Neural progenitor cell (in vitro differentiated cells): ENCODE measurements at places on chromosomes 5 and 9. TPM values are rescaled to one million over a fixed set of nuclear protein-coding genes. Genes with fewer than 3 reads are reported as not detected.

DNA sequence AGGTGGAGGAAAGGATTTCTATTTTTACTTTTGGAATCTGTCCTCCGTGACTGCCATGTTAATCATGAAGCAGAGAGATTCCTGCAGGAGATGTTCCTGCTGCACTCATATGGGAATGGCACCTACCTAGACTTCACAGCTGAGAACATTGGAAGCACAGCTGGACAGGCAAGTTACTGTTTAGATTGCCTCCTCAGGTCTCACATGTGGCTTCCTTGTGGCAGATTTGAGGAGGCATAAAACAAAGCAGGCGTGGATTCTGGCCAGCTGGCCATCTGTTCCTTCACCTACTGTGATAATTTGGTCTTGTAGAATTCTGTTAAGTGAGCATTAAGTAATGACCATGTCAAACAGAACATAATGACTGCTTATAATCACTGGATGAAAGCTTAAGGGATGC is 193.4 kb downstream of the EDIL3 start:
- H3K36me3 ChIP-seq: no peaks in the 10 kb centered on the region
- DNase-seq: no peak
- H3K4me1 ChIP-seq: peaks cover 5% of the 10 kb centered on the region
- no peak overlapping the region for H3K27ac ChIP-seq
- H3K27me3 ChIP-seq: no peaks in the 10 kb centered on the region

DNA sequence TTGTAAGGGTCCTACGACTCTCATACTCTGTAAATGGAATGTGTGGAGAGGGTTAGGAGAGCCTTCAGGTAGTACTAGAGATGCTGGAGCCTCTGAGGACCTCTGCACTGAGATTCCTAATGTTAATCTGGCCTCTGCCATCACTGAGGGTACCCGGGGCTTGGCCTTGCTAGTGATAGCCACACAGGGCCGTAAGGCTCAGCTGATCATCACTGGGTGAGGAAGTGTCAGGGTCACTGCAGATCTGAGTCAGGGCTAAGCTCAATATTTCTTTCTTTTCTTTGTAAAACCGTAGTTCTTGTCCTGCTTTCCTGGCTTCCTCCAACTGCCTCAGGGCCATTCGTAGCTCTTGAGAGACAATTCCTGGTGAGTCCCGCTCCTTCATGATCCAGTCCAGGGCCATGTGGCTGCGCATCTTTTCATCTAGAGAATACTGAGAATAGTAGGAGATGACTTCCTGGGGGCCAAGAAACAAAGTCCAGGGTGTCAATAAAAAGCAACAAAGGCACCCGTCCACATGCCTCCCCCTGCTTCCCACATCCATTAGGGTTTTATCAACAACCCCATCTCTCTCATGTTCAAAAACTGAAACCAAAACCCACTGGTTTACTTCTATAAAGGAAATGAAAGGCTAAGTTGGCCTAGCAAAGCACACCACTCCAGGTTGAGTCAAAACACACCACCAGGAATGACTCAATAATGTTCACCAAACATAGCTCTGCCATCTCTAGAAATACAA is 47.7 kb downstream of the LIX1 start:
- peaks cover 4% of the 10 kb centered on the region for H3K36me3 ChIP-seq
- no peak for DNase-seq
- H3K27ac ChIP-seq: no peak overlapping the region
- H3K4me1 ChIP-seq: peaks cover 15% of the 10 kb centered on the region

- H3K27me3 ChIP-seq: no peaks in the 10 kb centered on the region
- no peak overlapping the region for H3K27ac ChIP-seq
- DNase-seq: no peak
- no peak overlapping the region for H3K4me3 ChIP-seq
- H3K36me3 ChIP-seq: no peaks in the 10 kb centered on the region
Measured at GRCh38 chr5:16321284-16321683, 141.7 kb upstream of the MARCHF11 start.

GRCh38 chr5:72503888-72504491 is 3.2 kb downstream of the ZNF366 start:
- no peak overlapping the region for H3K4me3 ChIP-seq
- H3K36me3 ChIP-seq: no peaks in the 10 kb centered on the region
- H3K4me1 ChIP-seq: peaks cover 16% of the 10 kb centered on the region
- H3K27me3 ChIP-seq: no peaks in the 10 kb centered on the region
- H3K27ac ChIP-seq: no peak overlapping the region

- H3K36me3 ChIP-seq: no peaks in the 10 kb centered on the region
- no peaks in the 10 kb centered on the region for H3K27me3 ChIP-seq
- no peak overlapping the region for H3K4me3 ChIP-seq
- no peak overlapping the region for H3K27ac ChIP-seq
Measured at GRCh38 chr5:50878470-50878869, 212.0 kb downstream of the PARP8 start.

DNA sequence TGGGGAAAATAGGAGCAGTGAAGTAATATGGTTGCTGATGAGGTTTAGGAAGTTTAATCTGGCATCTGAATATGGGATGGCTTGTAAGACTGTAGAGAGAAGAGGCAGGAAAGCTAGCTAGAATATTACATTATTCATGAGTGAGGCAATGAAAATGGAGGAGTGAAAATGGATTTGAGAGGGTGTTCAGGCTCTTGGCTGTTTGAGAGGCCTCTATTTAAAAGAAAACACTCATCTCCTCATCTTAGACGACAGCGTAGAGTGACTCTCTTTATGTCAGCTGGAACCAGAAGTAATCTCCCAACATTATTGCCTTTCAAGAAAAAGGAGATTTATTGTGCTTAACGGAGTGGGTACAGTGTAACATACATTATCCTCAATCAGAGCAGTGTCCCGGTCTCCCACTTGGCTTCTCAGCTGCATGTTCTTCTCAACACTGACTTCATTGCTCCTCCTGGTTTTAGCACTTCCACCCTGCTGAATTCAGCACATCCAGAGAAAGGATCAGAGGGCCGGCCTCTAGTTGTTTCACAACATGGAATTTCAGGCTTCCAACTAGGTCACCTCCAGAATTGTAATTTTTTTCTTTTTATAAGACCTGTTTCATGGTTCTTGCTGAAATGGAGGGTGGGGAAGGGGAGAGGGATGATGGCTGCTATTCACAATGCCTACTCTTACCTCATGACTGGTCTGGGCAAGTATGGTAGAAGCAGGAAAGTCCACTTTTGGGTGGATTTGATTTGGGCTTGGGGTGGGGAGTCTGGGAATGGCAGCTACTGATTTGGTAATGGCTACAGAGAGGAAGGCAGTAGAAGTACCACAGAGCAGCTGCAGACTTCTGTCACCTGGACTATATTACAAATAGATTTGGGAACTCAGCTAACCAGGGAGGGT is 52.9 kb upstream of the KIAA1958 start:
- H3K27ac ChIP-seq: no peak overlapping the region
- no peak overlapping the region for H3K4me3 ChIP-seq
- H3K36me3 ChIP-seq: no peaks in the 10 kb centered on the region
- no peaks in the 10 kb centered on the region for H3K27me3 ChIP-seq

DNA sequence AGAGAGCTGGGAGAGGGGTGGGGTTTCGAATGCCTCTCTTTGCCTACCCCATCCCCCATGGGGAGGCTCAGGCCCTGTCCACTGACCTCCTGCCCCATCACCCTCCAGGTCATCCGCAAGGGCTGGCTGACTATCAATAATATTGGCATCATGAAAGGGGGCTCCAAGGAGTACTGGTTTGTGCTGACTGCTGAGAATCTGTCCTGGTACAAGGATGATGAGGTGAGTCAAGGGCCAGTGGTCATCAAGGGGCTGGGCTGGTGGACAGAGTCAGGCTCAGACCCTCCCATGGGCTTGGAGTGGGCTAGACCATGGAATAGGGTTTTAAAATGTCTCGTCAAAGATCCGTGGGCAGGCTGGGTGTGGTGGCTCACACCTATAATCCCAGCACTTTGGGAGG is 33.7 kb downstream of the GOLGA2 start:
- DNase-seq: no peak
- no peaks in the 10 kb centered on the region for H3K36me3 ChIP-seq
- H3K27me3 ChIP-seq: no peaks in the 10 kb centered on the region
- H3K4me3 ChIP-seq: no peak overlapping the region
- H3K27ac ChIP-seq: no peak overlapping the region

DNA sequence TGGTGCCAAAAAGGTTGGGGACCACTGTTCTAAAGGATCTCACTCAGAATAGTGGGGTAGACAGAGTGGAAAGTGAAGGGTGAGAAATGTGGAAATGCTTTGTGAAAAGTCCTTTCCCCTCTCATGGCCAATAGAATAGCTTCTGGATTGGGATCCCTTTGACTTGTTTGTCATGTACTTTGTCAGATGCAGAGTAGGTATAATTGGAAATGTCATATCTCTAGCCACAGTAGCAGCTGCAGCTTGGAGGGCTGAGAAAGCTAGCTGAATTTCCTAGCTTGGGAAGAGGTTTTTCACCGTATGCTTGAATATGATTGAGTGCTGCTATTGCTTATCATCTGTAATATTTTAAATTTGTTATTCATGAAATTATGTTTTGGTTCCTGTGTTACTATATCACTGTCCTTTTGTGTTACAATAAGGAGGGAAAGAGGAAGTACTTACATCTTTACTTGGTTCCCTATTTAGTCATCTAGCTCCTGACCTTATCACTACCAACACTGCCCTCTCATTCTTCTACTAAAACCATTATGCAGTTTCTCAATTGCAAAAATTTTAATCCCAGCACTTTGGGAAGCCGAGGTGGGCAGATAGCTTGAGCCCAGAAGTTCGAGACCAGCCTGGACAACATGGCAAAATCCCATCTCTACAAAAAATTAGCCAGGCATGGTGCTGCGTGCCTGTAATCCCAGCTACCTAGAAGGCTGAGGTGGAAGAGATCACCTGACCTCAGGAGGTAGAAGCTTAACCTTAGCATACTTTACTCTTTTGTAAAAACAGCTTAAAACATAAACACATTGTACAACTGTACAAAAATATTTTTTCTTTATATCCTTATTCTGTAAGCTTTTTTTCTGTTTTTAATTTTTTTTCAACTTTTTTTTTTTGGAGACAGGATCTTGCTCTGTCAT is 12.4 kb downstream of the SLC30A5 start:
- no peak overlapping the region for H3K27ac ChIP-seq
- no peak overlapping the region for H3K4me3 ChIP-seq
- DNase-seq: no peak
- peaks cover 45% of the 10 kb centered on the region for H3K36me3 ChIP-seq

GRCh38 chr9:98807070-98807813 is at the start of gene GALNT12:
GALNT12 (plus strand) TSS chr9:98807670; CDS start chr9:98807699, 29 bp downstream.
- peak; percentile 80 for DNase-seq
- H3K4me3 ChIP-seq: peak within 1 kb of the TSS; percentile 67
- H3K36me3 ChIP-seq: no peaks in the 10 kb centered on the region
- H3K27me3 ChIP-seq: peaks cover 3% of the 10 kb centered on the region
- peaks cover 29% of the 10 kb centered on the region for H3K4me1 ChIP-seq

DNA sequence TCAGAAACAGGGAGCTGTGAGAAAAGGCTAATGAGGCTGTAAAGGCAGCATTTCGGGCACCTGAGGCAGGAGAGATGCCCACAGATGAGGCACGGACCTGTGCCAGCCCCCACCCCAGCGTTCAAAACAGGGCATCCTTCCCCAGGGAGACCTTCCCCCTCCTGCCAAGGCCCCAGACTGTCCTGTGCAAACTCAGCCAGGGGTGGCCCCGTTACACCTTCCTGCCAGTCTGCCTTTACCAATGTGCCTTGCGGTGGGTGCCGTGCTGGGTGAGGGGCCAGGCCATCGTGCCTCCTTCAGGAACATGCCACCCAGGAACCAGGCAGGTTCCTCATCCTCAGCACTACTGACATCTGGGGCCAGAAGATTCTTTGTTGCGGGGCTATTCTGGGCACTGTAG is 53.9 kb downstream of the AK8 start:
- H3K4me1 ChIP-seq: no peaks in the 10 kb centered on the region
- H3K36me3 ChIP-seq: no peaks in the 10 kb centered on the region
- H3K27me3 ChIP-seq: no peaks in the 10 kb centered on the region
- H3K4me3 ChIP-seq: no peak overlapping the region
- DNase-seq: no peak
- no peak overlapping the region for H3K27ac ChIP-seq

GRCh38 chr5:43639566-43639965 is 36.6 kb downstream of the NNT start:
- H3K27ac ChIP-seq: no peak overlapping the region
- no peaks in the 10 kb centered on the region for H3K36me3 ChIP-seq
- no peak for DNase-seq
- H3K4me3 ChIP-seq: no peak overlapping the region
- H3K4me1 ChIP-seq: no peaks in the 10 kb centered on the region
- no peaks in the 10 kb centered on the region for H3K27me3 ChIP-seq

- no peak for DNase-seq
- H3K27me3 ChIP-seq: no peaks in the 10 kb centered on the region
- peaks cover 3% of the 10 kb centered on the region for H3K4me1 ChIP-seq
- H3K4me3 ChIP-seq: no peak overlapping the region
- H3K36me3 ChIP-seq: no peaks in the 10 kb centered on the region
Measured at GRCh38 chr5:74289691-74290090, 350.8 kb downstream of the ENC1 start.

DNA sequence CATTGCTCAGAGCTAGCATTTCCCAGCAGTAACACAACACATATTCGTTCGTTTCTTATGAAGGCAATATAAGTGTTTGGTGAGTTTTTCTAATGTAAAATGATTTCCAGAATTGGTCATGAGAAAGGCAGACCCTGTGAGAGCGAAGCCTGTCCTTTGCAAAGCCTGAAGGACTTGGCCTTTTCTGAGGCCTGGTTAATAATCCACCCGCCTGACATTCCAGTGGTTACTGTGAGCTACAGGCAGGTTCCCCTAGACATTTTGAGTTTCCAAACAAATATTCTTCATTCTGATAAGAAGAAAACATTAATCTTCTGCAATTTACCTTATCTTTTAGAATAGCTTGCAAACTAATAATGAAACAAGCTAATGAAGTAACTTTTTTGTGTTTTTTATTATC is 38.0 kb downstream of the ADAMTS16 start:
- H3K36me3 ChIP-seq: no peaks in the 10 kb centered on the region
- H3K27me3 ChIP-seq: peaks cover 30% of the 10 kb centered on the region
- no peak overlapping the region for H3K4me3 ChIP-seq
- peaks cover 41% of the 10 kb centered on the region for H3K4me1 ChIP-seq
- DNase-seq: no peak

- DNase-seq: no peak
- H3K4me1 ChIP-seq: peaks cover 18% of the 10 kb centered on the region
- H3K27me3 ChIP-seq: peaks cover 53% of the 10 kb centered on the region
- no peak overlapping the region for H3K27ac ChIP-seq
- H3K36me3 ChIP-seq: no peaks in the 10 kb centered on the region
Measured at GRCh38 chr5:150163547-150164059, 3.0 kb upstream of the CDX1 start.

The ABITRAM gene
- 13.1 and 20.4 TPM in 2 replicates for total RNA-seq

The EPB41L4B gene
- total RNA-seq: 5.0 and 6.2 TPM in 2 replicates

The TLE4 gene
- total RNA-seq: 236 and 265 TPM in 2 replicates

The GRIA1 gene
- 3.3 and 5.0 TPM in 2 replicates for total RNA-seq

The FRRS1L gene
- 4.3 and 13.3 TPM in 2 replicates for total RNA-seq
